Upper lobe of left lung (tissue), 6 donors: ENCODE measurements at places on chromosomes 7 and 10. TPM values are rescaled to one million over a fixed set of nuclear protein-coding genes. Genes with fewer than 3 reads are reported as not detected.

DNA sequence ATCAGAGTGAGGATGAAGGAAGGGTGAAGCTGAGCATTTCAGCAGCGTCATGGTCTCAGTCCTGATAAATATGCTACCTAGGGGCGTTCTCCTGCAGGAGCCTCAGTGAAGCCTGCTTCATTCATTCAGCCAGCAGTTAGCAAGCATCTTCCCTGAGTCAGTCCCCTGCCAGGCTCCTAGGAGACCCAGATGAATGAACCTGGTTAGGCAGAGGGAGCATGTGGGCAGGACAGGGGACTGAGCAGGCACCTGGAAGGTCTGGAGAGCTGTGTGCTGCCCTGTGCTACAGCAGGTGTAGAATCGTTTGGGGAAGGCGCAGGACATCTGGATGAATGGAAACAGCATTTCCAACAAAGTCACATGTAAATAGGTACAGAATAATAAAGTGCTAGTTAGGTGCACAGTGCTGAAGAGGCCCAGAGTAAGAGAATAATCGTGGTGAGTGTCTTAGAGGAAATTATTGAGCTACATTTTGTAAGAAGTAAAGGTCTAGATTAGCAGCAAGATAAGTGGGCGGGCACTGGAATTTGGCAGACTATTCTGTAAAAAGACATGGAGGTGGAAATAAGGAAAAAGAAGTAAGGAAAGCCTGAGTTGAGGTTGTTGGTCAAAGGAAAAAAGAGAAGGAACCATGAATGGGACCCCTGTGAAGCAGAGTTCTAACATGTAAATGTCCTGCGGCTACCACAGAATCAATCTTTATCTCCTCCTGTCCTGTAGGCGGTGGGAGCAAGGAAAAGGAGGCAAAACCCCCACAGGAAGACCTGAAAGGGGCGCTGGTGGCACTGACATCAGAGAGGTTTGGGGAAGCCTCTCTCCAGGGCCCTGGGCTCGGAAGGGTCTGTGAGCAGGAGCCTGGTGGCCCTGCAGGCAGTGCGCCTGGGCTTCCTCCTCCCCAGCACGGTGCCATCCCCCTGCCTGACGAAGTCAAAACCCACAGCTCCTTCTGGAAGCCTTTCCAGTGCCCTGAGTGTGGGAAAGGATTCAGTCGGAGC lies 12.0 kb downstream of the ZSCAN25 start:
- DNase-seq = no peak

DNA sequence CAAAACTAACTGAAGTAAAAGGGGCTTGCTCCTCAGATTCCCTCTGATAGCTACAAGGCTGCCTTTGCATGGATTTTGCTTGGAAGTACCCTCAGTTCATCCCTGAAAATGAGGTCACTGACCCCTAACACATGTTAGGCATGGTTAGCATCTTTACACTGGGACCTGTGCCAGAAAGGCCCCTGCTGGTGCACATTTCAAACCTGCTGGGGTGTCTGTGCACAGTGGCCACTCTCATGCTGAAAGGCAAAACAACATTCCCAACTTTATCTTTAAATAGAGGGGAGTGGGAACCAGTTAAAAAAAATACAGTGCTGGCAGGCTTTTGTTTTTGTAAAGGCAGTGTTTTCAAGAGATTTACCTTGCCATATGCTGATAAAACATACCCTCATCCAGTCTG lies 99.1 kb downstream of the ANK3 start:
- no peak for DNase-seq

DNA sequence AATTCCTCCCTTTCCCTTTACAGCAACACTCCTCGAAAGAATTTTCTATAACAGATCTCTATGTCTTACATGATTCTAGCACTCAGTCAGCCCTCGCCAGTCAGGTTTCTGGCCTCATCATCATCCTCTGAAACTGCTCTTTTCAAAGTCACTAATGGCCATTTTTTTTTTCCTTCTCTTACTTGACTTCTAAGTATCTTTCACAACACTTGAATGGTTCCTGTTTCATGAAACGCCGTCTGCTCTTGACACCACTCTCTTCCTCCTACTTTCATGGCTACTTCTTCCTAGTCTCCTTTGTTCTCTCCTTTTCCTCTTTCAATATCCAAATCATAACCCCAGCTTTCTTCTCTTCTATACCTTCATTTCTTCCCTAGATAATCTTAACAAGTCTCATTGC lies 100.5 kb upstream of the NRP1 start:
- no peak for DNase-seq

DNA sequence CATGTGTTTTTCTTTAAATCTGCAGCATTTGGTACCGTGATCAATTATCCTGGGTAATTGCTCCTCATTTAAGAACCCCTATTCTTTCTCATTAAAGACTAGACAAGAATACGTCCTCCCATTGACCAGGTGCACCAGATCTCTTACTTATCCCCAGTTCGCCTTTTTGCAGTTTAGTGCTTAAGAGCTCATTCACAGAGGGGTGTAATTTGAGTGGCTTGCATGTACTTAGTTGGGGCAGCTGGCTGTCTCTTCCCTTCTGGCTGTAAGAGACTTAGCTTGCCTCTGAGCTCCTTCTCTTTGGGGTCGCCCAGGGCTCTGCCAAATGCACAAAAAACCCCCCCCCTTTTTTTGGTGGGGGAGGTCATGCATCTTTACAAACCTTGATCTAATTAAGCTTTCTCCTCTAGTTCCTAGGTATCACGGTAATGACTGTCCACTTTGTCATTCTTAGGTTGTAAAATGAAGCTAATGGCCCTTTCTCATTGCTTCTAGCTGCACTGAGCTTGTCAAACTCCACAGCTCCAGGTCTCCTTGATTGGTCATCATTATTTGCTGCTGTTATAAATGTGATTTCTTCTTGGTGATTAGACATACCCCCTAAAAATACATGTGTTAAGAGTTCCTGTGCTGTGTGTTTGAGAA lies 26.3 kb downstream of the GAD2 start:
- DNase-seq = no peak

DNA sequence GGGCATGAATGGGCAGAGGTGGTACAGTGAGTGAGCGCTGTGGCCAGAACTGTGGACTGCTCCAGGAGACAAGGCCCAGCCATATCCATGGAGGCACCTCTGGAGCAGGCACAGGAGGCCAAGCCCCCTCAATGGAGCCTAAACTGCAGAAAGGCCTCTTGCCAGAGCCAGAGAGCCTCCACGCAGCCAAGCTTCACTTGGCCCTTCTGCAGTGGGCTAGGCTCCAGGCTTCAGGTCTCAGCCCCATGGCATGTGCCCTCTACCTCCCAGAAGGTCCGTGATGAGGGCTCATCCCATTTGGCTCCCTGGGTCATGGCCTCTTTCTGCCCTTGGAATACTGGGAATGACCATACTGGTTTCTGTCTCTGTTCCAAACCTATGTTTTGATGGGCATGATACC lies 8.9 kb downstream of the PDE1C start:
- no peak for DNase-seq

DNA sequence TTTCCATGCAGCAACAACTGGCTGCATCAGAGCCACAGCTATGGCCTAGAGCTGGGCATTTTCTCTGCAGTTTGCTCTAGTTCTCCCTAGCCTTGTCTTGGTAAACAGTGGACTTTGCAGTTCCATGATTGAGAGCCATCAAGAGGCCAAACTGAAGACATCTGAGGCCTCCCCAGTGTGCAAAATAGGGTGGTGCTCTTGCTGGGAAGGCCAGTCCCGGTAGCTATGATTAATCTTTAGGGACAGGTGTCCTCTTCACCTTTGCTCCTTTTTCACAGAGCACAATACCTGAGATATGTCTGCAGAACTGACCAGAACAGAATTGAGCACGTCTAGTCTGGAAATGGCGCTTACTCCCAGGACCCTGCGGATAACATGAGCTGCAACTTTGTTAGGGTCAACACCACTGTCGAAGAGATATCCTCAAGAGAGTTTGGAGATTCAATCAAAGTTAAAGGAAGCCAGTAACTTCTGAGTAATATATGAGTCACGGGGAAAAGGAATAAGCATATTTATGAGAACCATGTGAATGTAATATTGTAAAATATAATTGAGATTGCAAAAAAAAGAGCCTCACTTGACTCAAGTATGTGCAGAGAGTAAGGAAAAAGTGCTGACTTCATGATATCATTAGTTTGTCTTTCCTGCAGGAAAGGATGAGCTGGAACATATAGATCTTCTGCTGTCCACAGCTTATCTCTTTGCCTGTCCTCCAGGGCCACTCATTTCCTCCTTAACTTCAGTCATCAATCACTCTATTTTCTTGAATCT lies 76.7 kb downstream of the ANK3 start:
- no peak for DNase-seq

GRCh38 chr10:5538892-5539651 lies 14.3 kb downstream of the CALML3 start:
- DNase-seq = no peak

DNA sequence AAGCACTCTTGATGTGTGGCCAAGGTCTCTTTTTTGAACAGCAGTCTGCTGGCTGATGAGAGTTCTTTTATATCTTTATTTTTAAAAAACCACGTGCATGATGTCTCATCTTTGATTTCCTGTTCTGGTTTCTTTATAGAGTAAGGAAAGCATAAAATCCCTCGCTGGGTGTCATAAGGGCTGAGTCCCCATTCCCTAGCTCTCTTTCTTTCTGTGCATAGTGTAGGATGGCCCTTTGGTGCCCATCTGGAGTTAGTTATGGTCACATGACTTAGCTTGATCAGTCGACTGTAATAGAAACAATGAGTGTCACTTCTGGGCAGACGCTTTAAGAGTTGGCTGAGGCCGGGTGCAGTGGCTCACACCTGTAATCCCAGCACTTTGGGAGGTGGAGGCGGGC lies 38.5 kb downstream of the GHRHR start:
- no peak for DNase-seq

- no peak for DNase-seq
Measured at GRCh38 chr7:39399986-39400385, 166.2 kb upstream of the YAE1 start.

GRCh38 chr10:103566536-103566935 lies 73.0 kb downstream of the NEURL1 start:
- no peak for DNase-seq

GRCh38 chr10:22321924-22322640 lies 1.2 kb downstream of the BMI1 start:
- peak; percentile 91 for DNase-seq

GRCh38 chr10:69965086-69965485 lies 87.6 kb upstream of the MACROH2A2 start:
- no peak for DNase-seq

DNA sequence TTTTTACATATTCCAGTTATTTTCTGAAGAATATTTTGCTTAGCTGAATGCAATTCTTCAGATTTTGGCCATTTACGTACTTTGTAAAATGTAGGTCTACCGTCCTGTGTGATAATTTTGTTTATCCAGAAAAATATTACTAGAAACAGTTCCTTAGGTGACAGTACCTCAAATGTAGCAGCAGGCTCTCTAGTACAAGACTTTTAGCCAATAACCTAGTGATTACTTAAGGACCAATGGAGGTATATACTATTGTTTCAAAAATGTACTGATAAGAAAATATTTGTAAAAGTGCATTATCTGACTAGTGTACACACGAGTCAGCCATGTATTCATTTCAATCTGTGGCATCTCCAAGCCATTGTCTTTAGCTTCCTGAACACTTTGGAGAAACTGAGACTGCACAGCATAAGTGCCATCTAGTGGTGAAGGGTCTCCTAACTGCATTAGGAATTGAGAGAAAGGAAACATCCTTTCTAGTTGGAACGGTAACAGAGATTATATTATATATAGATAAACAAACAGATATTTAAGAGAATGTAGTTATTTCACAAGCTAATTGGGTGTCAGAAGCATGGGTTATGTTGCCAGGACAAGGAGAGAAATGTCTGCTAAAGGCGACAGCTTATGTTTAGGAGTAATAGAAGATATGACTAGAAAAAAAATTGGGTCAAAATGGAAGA lies 23.7 kb downstream of the RTKN2 start:
- no peak for DNase-seq

- DNase-seq = no peak
Measured at GRCh38 chr10:79435271-79436065, 10.0 kb downstream of the ZCCHC24 start.

CTNNA3 gene
- total RNA-seq = 0.20 TPM

C7orf33 gene
- total RNA-seq = not detected

ATP6V1F gene
- 207 TPM for total RNA-seq

MEIG1 gene
- total RNA-seq = not detected

SLC18A3 gene
- total RNA-seq = not detected

C10orf53 gene
- not detected for total RNA-seq

ACHE gene
- 1.8 TPM for total RNA-seq

PRSS37 gene
- total RNA-seq = not detected

ELOVL3 gene
- total RNA-seq = 2.7 TPM

WIPF3 gene
- total RNA-seq = 1.0 TPM
